ENCODE measurements at places on chromosomes 7 and 10.

GRCh38 chr7:108660465-108660864 lies 90.8 kb downstream of the DNAJB9 start:
- DNase-seq: no peak

- no peak for DNase-seq
Observed at GRCh38 chr7:91240376-91240941, 23.8 kb upstream of the FZD1 start.

DNA sequence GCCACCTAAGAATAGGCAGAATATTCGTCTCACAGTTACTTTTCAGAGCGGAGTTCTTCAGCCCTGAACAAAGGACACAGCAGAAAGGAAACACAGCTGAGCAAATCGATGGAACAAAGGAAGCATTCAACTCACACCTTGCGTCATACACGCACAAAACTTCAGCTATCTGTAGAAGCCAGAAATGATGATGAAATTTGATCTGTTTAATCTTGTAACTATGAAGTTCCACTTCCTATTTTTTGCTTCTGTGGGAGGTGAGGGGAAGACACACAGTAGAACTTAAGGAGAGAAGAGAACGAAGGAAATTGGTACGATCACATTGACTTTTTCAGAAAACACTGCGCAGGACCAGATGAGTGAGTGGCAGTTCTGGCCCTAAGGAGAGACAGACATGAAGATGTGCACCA lies 26.2 kb downstream of the FAM171A1 start:
- no peak for DNase-seq

- no peak for DNase-seq
Observed at GRCh38 chr10:29431711-29432110, 142.8 kb downstream of the LYZL1 start.

GRCh38 chr7:48224042-48224441 lies 52.8 kb downstream of the ABCA13 start:
- DNase-seq: no peak

GRCh38 chr10:5888843-5889623 lies 660 bp downstream of the ANKRD16 start:
- DNase-seq: peak; percentile 23

Data from activated T-cell treated with anti-CD3 and anti-CD28 coated beads for 4 hours (primary cell).